ENCODE measurements at places on chromosomes 2 and 18. TPM values are rescaled to one million over a fixed set of nuclear protein-coding genes. Genes with fewer than 3 reads are reported as not detected.

- H3K4me1 ChIP-seq = no peaks in the 10 kb centered on the region
- no peak for DNase-seq
- no peaks in the 10 kb centered on the region for H3K36me3 ChIP-seq
- no peak overlapping the region for H3K4me3 ChIP-seq
- peaks cover 3% of the 10 kb centered on the region for H3K27me3 ChIP-seq
Measured at GRCh38 chr18:21604671-21605070, 4.2 kb upstream of the ESCO1 start.

DNA sequence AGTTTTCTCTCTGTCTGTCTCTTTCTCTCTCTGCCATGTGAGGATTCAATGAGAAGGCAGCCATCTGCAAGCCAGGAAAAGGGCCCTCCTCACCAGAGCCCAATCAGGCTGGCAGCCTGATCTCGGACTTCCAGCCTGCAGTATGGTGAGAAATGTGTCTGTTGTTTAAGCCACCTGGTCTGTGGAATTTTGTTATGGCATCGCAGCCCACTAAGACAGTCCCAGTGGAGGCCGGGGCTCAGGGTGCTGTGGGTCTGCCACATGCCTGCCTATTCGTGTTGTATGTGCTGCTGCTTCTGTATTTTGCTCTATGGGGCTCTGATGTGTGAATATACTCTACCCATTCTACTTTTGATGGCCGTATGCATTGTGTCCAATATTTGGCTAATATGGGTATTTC, 139.0 kb upstream of the HS6ST1 start:
- H3K4me1 ChIP-seq = peaks cover 6% of the 10 kb centered on the region
- no peak for DNase-seq
- no peak overlapping the region for H3K4me3 ChIP-seq

GRCh38 chr2:218465987-218466633, 47.2 kb downstream of the VIL1 start:
- no peak overlapping the region for H3K27ac ChIP-seq
- no peak overlapping the region for H3K4me3 ChIP-seq
- H3K27me3 ChIP-seq = no peaks in the 10 kb centered on the region
- DNase-seq = no peak
- no peaks in the 10 kb centered on the region for H3K4me1 ChIP-seq

GRCh38 chr18:65221736-65222135, 529.1 kb upstream of the CDH7 start:
- H3K27ac ChIP-seq = no peak overlapping the region
- no peaks in the 10 kb centered on the region for H3K36me3 ChIP-seq
- no peak overlapping the region for H3K4me3 ChIP-seq
- no peaks in the 10 kb centered on the region for H3K27me3 ChIP-seq
- no peaks in the 10 kb centered on the region for H3K4me1 ChIP-seq
- DNase-seq = no peak

- no peaks in the 10 kb centered on the region for H3K27me3 ChIP-seq
- DNase-seq = no peak
- no peaks in the 10 kb centered on the region for H3K4me1 ChIP-seq
Measured at GRCh38 chr2:65880436-65880835, 448.0 kb upstream of the SPRED2 start.

- no peaks in the 10 kb centered on the region for H3K4me1 ChIP-seq
- H3K36me3 ChIP-seq = peaks cover 11% of the 10 kb centered on the region
- no peak for DNase-seq
- no peak overlapping the region for H3K4me3 ChIP-seq
Measured at GRCh38 chr2:12896318-12896982, 179.7 kb downstream of the TRIB2 start.

GRCh38 chr2:127082974-127083373, 24.0 kb downstream of the BIN1 start:
- H3K36me3 ChIP-seq = no peaks in the 10 kb centered on the region
- no peak for DNase-seq
- peaks cover 31% of the 10 kb centered on the region for H3K4me1 ChIP-seq
- peaks cover 16% of the 10 kb centered on the region for H3K27me3 ChIP-seq
- no peak overlapping the region for H3K27ac ChIP-seq

TMEM37 gene
- not detected for total RNA-seq

CFAP210 gene
- 0.32 TPM for total RNA-seq

SERPINB13 gene
- total RNA-seq = not detected

ANKRD29 gene
- total RNA-seq = not detected

DNAJC5G gene
- not detected for total RNA-seq

ABHD1 gene
- not detected for total RNA-seq

KCNJ3 gene
- 3.6 TPM for total RNA-seq

VWC2L gene
- 0.15 TPM for total RNA-seq

All from glutamatergic neuron (in vitro differentiated cells).